ENCODE measurements at places on chromosomes 6 and 20.
A peak's percentile ranks its signal among the peaks of the same experiment; 100 is the strongest.

- DNase-seq, result no peak
These were observed 123.7 kb downstream of the MRPL14 start for GRCh38 chr6:44003345-44004061.

- DNase-seq, result no peak
These were observed 22.3 kb downstream of the BNIP5 start for GRCh38 chr6:36314221-36315014.

DNA sequence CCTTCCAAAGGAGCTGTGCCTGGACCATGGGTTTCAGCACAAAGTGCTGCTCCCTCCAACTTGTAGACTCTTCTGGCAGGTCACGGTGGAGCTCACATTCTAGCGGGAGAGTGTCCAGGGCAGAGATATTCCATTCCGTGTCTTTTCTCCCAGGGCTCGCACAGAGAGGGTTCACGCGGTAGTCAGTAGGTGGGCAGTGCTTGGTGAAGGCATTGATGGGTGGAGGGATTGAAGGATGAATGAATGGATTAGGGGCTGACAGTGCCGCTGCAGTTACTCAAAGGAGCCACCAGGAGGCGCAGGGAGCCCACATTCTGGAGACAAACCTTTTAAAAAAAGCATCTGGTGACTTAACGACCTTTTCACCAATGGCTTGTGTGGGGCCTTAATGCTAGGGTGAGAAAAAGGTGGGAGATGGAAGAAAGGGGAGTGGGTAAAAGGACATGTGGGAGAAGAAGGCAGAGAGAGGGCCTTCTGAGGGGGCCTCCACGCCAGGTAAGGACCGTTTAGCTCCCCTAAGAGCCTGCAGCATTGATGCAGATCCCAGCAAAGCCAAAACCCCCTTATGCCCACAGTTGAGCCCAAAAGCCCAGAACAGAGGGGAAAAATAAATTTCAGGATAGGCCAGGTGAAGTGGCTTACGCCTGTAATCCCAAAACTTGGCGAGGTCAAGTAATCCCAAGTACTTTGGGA lies 17.5 kb upstream of the FAM110A start:
- DNase-seq, result peak; percentile 27

DNA sequence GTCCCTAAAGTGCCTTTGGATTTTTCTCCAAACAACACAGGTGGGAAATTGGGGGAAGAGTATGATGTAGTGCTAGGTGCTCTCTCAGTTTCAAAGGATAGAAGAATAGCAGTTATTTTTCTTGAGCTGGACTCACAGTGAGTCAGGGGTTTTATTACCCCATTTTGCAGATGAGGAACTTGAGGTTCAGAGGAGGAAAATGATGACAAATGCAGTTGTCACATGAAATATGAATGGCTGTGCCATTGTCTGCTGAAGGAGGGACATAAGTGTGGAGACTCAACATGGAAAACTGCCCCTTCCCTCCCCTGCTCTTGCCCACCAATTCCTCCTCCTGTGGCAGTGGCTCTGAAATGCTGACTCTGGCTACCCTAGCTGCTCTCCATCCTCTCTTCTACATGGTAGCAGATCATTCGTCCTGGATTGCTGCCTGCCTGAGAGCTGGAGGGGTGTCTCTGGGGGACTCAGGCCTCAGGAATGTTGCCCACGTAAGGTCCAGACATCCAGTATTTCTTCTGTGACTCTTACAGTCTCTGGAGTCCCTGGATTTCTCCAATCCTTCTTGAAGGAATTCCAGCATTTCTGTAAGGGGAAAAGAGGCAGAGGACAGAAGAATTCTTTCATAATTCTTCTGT lies 37.6 kb upstream of the EPB41L1 start:
- peak; percentile 61 for DNase-seq

DNA sequence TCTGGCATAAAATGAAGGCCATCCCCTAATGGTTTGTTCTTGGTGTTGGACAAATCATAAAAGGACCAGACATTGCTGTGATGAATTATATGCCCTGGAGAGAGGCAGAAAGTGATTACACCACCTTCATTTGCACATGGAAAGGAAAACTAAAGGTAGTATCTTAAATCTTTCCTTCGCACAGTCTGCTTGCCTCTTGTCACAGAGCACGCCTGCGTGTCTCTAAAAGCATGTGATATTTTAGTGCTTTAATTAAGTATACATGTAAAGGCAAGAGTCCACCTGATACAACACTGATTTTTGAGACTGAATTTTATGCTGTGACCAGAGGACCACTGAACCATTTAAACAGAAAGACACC lies 28.8 kb upstream of the PLAGL1 start:
- no peak for DNase-seq

- DNase-seq, result peak; percentile 93
These were observed 11.7 kb upstream of the MAPK13 start for GRCh38 chr6:36118550-36119107.

DNA sequence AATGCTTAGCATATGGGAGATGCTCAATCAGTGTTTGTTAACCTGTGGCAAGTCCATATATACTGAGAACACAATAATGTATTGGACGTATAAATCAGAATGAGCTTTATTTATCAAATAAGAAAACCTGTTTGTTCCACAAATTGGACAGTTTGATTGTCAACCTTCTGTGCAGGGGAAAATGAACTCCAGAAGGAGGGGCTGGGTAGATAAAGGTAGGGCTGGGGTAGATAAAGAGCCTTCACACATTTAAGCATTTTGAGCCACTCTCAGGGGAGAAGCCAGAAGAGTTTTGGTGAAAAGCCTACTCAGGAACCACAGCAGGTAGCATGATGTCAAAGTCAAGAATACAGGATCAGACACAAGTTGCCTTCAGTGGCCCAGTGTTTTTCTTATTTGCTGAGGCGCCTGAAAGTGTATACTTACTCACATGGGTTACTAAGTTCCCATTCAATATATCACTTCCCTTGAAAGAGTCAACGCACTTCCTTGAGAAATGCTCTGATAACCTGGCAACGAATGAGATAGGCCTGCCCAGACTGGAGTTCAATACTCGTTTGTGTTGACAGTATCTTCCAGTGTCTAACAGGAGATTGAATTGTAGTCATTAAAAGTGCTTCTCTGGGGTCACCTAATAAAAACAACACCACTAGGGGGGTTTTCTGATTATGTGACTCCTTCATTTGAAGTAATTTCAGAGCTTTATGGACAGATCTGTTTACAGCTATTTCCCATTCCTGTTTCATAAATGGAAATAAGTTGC lies 263.9 kb upstream of the CITED2 start:
- DNase-seq, result no peak

GRCh38 chr6:81751388-81752083 lies 945 bp downstream of the TENT5A start:
- peak; percentile 44 for DNase-seq

GRCh38 chr6:33397541-33397940 lies 5.9 kb downstream of the KIFC1 start:
- no peak for DNase-seq

DNA sequence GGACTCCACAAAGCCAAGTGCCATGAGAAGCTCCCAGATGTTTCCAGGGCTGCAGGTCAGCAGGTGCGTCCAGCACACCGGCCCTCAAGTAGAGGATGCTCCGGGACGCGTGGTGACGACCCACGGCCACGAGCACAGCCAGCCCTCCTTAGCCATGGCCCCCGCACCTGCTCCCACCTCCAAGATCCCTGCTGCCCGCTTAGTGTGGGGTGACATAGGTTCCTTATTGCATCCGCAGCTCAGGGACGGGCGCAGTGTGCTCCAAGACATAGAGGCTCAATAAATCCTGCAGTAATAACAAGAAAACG lies 138.1 kb upstream of the RPS6KA2 start:
- DNase-seq, result no peak

GRCh38 chr20:57693670-57694329 lies 16.0 kb downstream of the PMEPA1 start:
- no peak for DNase-seq

- no peak for DNase-seq
These were observed 62.7 kb downstream of the FOXC1 start for GRCh38 chr6:1672379-1672778.

DNA sequence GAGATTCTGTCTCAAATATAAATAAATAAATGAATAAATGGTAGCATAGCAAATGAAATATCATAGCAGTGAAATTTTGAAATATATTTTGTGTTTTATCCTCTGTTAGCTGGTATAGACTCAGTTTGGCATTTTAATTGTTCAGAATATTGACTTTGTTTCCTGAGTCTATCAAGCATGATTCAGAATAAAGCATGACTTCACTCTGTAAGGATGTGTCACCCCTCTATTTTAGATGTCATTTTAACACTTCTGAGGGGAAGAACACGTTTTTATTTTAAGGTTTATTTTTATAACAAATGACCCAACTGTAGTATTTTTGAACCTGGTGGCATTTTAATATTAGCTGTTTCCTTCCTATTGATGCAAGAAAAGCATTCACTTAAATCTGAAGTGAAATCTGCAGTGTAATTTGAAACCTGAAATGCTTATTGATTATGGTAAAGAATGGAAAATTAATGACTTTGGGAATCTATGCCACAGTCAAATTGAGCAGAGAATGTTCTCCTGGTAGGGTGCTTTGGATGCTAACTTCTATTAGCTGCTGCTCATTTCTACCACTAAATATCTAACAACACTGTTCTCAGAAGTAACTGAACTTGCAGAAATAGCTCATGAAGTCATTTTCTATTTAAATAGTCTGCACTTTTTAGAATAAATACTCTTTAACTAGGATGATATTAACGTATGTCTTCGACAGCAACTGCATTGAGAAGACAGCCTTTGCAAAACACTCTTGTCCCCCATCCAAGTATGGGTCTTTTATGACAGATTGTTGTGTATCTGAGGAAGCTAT lies 114.2 kb downstream of the SOX4 start:
- DNase-seq, result no peak

DNA sequence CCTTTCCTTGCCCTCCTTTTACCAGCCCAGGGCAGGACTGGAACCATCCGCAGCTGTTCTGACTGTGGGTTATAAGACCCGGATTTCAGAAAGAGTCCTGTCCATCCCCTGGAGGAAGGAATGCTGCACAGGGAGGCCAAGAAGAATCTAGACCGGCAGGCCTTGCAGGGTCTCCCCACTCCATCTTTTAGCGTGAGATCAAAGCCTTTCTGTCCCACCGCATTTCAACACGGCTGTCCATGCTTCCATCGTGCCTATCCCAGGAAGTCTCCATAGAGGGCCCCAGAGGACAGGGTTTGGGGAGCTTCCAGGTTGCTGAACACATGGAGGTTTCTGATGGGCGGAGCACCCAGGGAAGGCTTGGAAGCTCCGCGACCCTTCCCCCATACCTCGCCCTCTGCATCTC lies 79.3 kb upstream of the AGPAT4 start:
- peak; percentile 30 for DNase-seq

DNA sequence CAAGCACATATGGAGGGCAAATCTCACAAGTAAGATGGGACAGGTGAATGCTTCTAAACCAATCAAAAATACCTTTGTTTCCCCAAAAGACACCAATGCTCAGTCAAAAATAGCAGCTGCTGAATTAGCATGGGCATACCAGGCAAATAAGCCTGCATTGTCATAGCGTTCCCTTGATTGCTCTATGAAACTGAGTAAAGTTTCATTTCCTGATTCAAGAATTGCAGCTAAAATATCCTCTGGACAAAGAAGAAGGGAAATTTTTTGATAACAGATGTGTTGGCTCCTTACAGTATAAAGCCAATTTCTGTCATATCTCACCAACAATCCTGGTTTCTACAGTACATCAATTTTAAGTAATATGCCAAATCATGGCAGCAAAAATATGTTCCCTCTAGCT lies 3.3 kb upstream of the TMEM14A start:
- DNase-seq, result peak; percentile 34

DNA sequence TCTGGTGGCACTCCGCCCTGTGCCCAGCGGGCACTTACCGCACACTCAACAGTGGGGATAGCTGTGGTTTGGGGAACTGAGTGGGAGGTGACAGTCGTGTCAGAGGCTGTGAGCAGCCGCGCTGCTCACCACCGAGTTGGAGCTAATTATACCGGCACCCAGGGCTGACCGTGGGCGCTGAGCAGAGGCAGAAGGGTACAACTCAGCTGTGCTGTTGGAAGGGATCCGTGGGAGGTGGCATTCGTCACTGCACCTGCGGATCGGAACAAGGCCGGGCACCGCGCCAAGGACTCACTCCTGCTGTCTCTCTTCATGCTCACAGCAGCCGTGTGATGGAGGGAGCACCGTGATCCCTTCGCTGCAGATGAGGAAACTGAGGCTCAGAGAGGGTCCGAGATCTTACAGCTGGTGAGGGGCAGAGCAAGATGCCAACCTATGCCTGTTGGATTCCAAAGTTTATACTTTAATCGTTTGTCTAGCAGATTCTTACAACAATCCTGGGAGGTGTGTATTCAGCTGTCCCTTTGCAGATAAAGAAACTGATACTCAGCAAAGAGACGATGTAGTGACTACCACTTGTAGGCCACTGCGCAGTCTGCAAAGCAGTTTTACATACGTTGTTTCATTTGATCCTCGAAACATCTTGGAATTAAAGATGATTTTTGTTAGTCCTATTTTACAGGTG lies 713 bp upstream of the ELMO2 start:
- DNase-seq, result peak; percentile 81

DNA sequence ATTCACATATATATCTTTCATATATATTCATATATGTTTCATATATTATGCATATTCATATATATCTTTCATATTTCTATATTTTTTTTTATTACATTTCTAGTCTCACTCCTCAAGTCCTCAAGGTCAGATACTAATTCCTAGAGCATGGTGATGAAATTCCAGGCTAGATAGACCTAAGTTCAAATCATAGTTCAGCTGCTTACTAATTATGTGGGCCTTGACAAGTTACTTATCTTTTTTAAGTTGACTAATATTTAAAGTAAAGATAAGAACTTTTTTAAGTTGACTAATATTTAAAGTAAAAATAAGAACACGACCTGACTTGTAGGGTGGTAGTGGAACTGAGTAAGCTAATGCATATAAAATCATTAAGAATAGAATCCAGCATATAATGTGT lies 495.6 kb upstream of the MAN1A1 start:
- no peak for DNase-seq

DNA sequence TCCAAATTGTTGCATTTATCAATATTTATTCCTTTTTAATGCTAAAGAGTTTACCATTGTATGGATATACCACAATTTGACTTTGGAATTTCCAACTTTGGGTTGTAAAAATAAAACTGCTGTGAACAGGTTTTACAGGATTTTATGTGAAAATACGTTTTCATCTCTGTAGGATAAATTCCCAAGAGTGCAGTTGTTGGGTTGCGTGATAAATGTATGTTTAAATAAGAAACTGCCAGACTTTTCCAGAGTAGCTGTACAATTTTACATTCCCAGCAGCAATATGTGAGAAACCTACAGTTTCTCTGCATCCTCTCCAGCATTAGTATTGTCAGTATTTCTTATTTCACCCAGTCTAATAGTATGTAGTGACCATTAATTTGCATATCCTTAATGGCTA lies 12.6 kb downstream of the TAB2 start:
- DNase-seq, result no peak

GRCh38 chr20:15155848-15156401 lies 818.5 kb upstream of the FLRT3 start:
- no peak for DNase-seq
